ENCODE measurements at places on chromosomes 13 and 19.

DNA sequence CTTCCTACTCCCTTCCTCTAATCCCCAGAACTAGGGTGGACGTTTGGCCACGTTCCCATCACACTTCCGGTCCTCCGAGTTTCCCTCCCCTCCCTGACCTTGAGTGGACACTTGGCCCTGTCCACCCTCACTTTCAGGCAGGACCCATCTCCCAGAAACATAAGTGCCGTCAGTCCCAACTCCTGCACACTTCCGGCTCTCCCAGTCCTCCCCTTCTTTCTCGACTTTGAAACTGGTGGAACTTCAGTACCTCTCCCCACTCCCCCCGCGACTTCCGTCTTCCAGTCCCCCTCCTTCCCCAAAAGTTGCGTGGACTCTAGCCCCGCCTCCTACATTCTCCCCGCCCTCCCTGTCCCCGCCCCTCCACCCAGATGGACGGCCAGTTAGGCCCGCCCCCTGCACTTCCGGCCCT is 278 bp upstream of the ZNF274 start:
- peak; percentile 92 for ATAC-seq

GRCh38 chr19:14318873-14319272 is 62.4 kb upstream of the ADGRE5 start:
- ATAC-seq = no peak

DNA sequence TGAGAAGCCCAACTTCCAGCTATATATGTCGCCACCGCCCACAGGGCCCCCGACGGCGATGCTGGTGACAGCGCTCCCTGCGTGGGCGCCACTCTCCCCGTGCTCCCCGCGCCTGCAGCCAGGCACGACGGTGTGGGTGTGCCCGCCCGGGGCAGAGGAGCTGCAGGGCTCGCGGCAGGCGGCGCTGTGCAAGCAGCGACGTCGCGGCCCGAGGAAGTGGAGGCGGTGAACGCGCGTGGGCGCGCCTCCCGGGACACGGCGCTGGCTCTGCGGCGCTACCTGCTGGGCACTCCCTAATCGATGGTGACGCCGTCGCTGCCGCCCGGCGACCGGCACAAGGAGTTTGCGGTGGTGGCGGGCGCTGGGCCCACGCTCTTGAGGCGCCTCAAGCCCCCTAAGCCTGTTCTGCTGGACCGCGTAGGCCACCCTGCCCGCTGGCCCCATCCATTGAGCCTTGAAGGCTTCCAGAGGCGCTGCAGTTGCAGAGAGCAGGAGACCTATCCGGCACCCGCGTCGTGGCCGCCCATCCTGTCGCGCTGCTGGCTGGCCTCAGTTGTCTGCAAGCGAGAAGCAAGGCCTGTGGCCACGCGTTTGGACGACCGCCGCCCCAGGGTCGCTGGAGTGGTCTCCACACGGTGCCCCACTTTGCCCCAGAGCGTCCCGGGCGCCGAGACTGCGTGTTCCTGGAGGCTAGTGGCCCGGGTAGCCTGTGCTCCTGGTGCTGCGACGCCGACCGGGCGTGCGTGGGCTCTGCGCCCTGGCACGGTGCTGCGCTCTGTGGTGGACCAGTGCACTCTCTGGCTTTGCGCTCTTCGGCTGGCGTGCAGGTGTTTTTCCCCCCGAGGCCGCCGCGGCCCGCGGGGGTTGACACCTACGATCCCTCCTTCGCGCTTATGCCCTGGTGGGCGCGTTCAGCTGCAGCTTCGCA is 23.1 kb downstream of the LRFN3 start:
- peak; percentile 84 for ATAC-seq

- no peak for ATAC-seq
These were observed 39.6 kb upstream of the CYP4F8 start for GRCh38 chr19:15575406-15575805.

DNA sequence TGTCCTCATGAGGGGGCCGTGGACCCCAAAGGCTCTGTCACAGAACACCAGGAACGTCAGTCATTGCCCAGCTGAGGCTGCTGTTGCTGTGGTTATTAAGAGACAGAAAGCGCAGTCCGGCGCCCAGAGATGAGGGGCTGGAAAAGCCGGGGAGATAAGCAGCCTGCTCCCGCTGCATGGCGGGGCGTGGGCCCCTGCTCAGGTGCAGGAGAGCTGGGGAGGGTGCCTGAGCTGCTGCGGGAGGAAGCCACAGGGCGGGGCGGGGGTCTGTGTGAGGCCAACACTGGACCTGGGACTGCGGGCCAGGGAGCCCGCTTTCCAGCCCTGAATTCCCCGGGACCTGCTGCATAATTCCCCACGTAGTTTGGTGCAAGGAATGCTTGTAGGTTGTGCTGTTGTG is 11.3 kb downstream of the SOX1 start:
- no peak for ATAC-seq

- no peak for ATAC-seq
These were observed 66.1 kb downstream of the TNFRSF19 start for GRCh38 chr13:23636360-23636759.

DNA sequence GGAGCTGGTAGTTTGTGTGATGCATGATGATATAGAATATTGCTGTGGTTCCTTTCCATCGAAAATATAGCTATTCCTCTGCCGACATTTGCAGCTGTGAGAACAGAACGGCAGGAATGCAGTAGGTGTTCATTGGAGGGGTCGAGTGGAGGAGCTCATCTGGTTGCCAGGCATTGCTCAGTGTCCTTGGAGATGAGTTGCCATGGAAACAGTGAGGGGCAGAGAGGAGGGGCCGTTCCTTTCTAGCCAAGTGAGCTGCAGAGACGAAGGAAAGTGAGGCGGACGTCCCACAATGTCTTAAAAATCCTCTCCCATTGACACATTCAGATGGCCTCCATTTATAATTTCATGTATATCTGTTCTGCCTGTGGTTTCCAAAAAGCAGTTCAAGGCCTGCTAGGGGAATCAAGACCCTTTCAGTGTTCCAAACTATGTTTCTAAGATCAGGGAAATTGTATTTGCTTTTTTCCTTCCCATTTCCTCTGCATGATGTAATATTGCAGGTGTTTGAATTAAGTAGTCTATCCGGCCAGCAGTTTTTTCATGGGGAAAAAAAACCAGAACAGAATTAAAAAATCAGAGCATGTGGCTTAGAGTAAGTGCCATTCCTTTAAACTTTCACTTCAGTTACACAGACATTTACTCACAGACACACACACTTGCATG is 41.2 kb upstream of the ZNF835 start:
- no peak for ATAC-seq

GRCh38 chr19:23075031-23075733 is 41.6 kb upstream of the ZNF730 start:
- ATAC-seq = peak; percentile 42

DNA sequence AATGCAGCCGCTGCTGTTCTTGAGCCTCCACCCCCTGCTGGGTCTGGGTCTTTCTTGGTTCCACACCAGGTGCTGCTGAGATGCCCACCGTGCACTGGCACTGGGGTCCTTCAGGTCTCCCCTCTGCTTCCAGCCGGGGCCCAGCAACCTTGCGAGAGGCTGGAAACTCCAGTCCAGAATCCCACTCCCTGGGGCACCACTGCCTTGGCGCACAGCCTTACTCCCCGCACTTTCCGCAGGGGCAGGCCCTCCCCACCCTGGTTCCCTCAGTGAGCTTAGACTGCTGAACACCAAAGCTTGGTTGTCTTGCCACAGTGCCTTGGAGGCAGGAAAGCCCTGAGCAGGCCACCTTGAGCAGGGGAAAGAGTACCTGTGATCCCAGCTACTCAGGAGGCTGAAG is 60.0 kb downstream of the ANKRD10 start:
- no peak for ATAC-seq

DNA sequence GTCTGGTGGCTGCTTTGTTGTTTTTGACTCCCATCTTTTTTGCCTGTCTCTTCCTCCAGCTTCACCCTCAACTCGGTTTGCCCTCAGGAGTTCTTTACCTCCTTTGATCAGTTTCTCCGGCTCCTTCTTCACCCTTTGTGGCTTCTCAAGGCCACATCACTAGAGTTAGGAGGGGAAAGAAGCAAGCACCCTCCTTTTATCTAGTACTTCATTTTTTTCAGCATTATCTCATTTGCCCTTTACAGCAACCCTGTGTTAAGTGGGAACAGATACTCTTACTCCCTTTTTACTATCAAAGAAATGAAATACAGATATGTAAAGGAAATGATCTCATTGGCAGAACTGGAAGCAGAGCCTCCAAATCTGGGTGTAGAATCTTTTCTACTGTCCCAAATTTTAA is 26.9 kb downstream of the RAP2A start:
- no peak for ATAC-seq

- no peak for ATAC-seq
These were observed 11.9 kb downstream of the CYP4F12 start for GRCh38 chr19:15684828-15685227.

DNA sequence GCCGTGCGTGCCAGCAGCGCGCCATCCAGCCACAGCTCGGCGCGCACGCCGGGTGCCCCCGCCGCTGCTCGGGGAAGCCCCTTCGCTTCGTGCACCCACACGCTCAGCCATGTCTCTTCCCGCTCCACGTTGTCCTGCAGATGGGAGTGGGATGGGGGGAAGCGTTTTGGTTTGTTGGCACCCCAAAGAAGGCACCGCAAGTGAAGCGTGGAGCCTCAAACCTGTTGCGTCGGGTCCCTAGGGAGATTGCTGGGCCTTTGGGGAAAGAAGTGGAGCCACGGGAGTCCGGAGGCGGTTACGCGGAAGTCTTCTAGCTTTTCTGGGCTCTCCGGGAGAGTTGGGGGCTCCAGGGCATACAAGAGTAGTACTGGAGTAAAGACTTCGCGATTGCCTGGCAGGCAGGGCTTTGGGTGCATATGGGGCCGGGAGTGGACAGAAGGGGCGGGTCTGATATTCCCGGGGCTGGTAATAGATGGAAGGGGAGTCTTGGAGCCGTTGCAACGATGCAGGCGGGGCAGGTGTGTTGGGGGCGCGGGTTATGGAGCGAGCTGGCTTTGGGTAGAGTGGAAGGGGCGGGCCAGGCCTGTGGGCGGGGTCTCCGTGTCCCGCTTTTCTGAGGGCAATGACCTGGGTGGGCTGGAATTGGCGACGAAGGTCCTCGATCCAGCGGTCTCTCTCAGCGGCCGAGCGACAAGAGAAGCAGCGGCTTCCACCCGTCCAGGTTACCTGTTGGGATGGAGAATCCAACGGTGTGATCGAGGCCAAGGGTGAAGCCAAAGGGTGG is 6.5 kb downstream of the RASAL3 start:
- ATAC-seq = peak; percentile 25

GRCh38 chr13:46648166-46648607 is 95.2 kb downstream of the LRCH1 start:
- peak; percentile 83 for ATAC-seq

DNA sequence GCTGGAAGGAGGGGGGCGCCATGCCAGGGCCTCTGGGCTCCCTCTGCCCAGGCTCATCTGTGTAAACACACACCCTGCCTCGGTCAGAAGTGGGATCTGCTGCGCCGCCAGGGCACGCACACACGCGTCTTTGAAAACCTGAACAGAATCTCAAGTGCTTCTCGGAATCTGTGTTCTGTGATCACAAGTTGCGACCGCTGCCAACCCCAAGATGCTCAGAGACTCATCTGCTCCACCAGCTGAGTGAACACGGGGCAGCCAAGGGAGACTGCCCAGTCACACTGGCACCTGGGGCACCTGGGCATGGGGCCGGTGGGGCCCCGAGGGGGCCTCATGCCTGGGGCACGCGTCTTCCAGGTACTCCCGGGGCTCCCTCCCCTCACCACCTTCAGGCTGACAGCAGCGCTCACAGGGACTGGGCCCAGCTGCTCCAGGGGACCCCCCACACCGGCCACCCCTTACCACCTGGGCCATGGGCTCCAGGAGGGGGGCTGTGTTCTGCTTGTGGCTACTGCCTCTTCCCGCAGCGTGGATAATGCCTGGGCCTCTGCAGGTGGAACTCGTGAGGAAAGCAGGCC is 59.0 kb downstream of the KLF2 start:
- peak; percentile 70 for ATAC-seq
